ENCODE measurements at places on chromosomes 5 and 9. TPM values are rescaled to one million over a fixed set of nuclear protein-coding genes. Genes with fewer than 3 reads are reported as not detected.

- no peak for DNase-seq
Measured at GRCh38 chr5:148583421-148583965, 70.8 kb downstream of the HTR4 start.

DNA sequence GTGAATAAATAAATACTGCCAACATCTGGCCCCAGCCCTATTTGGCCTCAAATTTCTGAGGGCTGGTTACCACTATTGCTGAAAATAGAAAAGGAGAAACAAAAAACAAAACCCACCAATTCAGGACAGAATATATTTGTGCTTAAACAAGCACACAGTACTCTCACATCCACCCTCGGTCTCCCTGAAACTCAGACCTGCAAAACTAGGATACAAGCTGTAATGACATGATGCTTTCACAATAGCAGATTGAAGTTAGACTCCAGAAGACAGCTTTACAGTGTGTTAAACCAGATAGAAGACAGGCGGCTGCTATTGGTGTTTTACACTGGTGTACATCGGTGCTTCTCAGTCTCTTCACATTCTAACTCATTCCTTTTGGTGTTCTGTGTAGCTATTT is 214.9 kb upstream of the DMRT1 start:
- DNase-seq = no peak

- DNase-seq = no peak
Measured at GRCh38 chr5:78116167-78116566, 178.3 kb downstream of the AP3B1 start.

ZNF462 gene
- total RNA-seq = 159 TPM

ZNF354B gene
- 20.1 TPM for total RNA-seq

GABRA1 gene
- total RNA-seq = not detected

GRCh38 chr9:111789881-111790280 is 4.9 kb downstream of the SHOC1 start:
- no peak for DNase-seq

- DNase-seq = no peak
Measured at GRCh38 chr5:140633021-140633471, at the start of gene CD14. TSS of gene CD14 (minus strand) at chr5:140633175. CDS start at chr5:140633071, 104 bp downstream.

DNA sequence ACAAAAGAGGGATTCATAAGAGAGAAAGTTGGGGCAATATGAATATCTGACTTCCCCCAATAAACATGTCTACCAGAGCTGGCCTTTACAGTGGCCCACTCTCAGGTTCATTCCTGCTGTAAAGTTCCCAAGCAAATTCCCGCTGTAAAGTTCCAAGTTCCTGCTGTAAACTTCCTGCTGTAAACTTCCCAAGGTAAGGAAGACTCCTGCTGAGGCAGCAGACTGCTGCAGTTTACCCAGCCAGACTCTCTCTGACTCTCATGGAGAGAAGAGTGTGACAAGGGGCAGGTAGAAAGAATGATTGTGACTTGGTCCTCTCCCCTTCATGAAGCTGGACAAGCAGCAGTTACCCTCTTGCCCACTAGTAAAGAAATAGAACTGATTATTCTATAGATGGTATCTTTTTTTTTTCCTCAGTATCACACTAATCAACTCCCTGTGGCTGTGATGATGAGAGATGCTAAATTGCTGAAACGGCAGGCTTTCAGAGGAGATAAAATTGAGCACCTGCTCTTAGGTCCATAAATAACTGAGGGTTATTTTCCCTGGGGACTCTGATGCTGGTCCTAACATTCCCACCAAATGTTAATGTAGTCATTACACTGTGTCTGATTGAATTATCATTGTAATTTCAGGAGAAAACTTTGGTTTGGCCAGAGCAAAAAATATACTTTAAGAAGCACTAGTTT is 220.4 kb downstream of the PARP8 start:
- DNase-seq = no peak

GRCh38 chr9:101311758-101312420 is 72.9 kb downstream of the BAAT start:
- DNase-seq = no peak

GRCh38 chr9:130022566-130023143 is 20.3 kb downstream of the FNBP1 start:
- no peak for DNase-seq

FRMPD1 gene
- 0.04 TPM for total RNA-seq

GRCh38 chr5:56346741-56347535 is 113.8 kb upstream of the ANKRD55 start:
- DNase-seq = no peak

ANKRD31 gene
- total RNA-seq = 0.13 TPM

- DNase-seq = no peak
Measured at GRCh38 chr5:106827061-106827460, 843.7 kb downstream of the EFNA5 start.

DNA sequence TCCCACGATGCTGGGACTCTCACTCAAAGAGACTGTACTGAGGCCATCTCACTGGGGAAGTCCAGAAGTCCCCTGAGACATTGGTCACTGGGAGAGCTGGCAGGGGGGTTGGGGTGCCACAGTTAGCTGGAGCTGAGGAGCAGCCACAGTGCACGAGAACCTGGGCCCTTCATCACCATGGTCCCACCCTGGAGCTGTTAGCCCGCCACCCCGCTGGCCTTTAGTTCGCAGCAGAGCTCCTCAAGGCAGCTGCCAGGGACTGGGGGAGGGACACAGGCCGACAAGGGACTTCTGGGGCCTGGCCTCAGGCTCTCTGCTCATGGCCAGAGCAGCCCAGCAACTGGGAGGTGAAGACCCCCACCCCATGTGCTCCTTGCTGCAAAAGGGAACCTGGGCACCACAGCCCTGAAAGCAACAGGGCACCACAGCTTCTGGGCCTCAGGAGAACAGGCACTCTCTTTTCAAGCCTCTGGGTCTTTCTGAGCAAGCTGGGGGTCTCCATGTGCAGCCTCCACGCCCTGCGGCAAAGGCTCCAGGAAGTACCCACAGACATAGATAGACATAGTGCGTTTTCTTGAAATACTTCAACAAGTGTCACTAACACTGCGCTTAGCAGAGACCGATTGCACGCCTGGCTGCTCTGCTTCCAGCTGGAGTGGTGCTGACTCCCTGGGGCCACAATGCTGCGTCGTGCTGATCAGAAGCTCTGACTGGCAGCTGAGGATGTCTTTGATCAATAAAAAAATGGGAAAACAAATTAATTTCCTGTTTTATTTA is 46.0 kb downstream of the VAV2 start:
- DNase-seq = no peak

DNA sequence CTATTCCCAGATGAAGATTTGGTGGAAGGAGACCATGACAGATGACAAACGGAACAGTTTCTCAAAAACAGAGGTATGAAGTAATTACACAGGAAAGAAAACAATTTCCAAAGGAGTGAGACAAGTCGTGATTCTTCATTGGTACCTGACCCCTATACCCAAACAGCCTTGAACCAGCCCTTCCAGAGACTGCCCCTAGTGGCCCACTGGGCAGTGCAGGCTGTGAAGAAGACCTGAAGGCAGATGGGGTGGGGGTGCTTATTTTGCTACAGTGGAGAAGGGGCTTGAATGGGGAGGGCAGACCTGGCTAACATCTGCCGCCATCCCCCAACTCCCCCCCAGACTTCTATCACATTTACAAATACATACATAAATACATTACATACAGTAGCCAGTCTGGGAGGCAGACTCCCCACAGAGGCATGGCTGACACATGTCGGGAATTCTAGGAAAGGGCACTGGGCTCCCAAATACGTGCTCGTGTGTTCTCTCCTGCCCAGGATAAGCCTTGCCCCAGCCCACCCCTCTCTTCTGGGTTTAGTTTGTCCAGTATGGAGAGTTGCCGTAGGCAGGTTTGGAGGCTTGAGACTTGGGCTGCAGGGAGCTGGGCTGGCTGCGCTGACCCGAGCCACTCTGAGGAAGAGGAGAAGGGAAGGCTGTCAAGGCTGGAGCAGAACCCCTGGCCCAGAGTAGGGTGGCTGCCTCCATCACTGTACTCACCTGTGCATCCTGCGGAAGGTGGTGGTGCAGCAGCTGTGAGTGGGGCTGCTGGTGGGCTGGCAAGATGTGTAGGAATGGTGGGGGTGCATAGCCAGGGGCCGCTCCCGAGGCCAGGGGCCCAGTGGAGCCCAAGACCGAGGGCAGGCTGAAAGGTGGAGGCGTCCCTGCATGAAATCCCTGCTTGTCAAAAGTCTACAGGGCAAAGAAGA is 105.3 kb downstream of the UBE2R2 start:
- peak; percentile 70 for DNase-seq

GRCh38 chr9:89743216-89743572 is 138.4 kb downstream of the GADD45G start:
- DNase-seq = no peak

GRCh38 chr5:135329913-135330797 is 68.9 kb downstream of the MACROH2A1 start:
- DNase-seq = no peak

ZNF879 gene
- total RNA-seq = 6.4 TPM

NTMT1 gene
- total RNA-seq = 63.3 TPM

DNA sequence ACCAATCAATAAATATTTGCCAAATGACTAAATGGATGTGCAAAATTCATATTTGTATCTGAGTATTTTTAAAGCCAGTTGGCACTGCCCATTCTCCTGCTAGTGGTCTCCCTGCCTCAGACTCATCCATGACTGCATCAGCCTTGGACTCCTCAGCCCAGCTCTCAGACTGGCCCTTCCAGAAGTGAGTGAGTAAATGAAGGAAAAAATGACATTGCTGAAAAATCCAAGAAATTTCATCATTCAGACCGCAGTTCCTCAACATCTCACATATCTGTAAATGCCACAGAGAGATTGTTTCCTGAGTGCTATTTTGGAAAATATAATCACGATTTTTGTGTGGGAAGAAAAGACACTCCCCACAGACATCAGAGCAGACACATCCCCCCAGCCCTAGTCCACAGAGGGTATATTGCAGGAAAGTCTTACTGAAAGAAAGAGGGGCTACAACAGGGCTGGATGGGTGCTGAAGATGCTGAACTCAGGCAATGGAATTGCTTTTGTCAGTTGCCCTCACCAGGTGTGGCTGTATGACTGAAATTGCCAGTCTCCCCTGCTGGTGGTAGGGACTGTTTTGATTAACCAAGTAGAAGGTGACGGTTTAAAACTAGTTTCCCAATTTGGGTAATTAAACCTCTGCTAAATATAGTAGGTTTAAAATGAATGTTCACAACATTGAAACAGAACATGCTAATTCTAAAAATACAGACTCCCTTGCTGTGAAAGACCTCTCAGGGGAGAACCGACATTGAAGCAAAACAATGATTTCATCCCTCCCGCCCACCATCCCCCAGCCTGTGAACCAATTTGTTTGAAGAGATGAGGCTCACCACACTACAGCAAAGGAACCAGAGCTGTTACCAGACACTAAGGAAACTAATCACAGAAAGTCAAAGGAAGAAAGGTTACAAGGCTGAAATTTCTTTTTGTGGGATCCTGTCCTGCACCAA is 158.8 kb downstream of the DEPDC1B start:
- no peak for DNase-seq

DNA sequence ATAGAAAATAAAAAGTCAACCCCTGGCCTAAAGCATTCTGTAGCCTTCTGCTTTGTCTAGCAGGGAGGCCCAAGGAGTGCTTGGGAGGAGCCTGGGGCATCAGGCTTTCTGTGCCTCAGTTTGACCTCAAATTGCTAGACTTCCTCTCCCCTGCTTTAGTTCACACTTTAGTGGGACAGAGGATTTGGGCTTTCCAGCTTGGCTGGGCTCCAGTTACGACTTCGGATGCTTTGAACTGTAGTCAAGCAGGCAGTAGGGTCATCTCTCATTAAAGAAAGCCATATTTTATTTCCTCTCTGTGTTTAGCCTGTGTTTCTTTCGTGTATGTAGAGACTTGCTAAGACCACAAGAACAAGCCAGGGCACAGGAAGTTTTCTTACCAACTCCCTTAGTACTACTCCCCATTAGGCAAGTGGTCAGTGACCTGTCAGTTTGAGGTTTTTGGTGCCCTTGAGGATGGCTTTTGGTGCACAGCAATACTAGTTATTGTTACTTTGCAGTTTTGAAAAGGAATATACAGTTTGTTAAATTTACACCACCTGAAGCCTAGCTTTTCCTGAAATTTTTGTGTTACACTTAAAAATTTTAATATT is 334.7 kb downstream of the NDUFS4 start:
- DNase-seq = no peak

PALM2AKAP2 gene
- 4.0 TPM for total RNA-seq

SPATA31E1 gene
- 0.09 TPM for total RNA-seq
